ENCODE measurements at places on chromosomes 2 and 18.

DNA sequence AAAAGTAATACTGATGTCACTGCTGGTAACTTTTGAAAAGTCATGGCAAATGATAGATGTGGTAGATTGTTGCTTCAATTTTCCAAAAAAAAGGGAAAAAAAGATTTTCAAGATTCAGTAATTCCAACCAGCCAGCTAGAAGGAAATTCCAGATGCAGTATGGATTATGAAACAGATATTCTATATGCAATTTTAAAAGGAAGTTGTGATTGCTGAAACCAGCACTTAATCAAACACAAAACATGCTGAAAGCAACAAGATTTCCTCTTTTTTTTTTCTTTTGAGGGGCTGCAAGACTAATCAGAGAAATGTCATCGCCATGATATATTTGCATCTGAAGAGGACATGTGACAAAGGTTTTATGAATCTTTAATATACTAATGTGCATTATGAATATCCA lies 5.1 kb upstream of the HNMT start:
- no peak for DNase-seq

DNA sequence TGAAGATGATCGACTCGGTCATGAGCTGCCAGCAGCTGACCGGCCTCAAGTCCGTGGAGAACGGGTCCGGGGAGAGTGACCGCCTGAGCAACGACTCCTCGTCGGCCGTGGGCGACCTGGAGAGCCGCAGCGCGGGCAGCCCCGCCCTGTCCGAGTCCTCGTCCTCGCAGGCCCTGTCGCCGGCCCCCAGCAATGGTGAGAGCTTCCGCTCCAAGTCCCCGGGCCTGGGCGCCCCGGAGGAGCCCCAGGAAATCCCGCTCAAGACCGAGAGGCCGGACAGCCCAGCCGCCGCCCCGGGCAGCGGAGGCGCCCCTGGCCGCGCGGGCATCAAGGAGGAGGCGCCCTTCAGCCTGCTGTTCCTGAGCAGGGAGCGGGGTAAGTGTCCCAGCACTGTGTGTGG lies 14.9 kb downstream of the SALL3 start:
- no peak for DNase-seq

DNA sequence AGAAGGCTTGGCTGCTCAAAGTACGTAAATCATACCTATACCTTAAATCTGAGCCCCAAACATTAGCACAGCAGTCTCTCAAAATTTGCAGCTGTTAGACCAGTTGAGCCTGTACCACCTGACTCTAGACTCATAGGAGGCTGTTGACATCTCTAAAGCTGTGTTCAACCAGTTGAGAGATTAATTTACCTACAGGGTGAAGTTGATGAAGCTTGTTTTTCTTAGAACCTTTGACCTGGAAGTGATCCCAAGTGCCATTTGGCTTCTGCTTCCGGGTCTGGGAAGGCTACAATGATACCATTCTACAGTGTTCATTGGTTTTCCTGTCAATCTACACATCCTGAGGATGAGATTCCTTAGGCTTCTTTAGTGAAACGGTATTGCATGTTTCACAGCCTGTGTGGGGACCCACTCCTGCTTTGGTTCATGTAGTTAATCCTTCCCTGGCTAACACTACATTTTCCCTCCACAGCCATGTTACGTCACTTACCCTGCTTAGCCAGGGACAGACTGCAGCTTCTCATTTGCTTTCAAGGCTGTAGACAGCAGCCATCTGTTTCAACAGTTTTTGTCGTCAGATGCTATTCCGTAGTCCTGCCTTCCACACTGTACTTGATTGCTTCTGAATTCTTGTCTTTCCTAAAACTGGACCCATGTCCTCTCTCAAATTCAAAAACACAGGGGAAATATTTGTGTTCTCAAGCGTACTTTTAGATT lies 4.7 kb upstream of the IL1RL2 start:
- DNase-seq: no peak

DNA sequence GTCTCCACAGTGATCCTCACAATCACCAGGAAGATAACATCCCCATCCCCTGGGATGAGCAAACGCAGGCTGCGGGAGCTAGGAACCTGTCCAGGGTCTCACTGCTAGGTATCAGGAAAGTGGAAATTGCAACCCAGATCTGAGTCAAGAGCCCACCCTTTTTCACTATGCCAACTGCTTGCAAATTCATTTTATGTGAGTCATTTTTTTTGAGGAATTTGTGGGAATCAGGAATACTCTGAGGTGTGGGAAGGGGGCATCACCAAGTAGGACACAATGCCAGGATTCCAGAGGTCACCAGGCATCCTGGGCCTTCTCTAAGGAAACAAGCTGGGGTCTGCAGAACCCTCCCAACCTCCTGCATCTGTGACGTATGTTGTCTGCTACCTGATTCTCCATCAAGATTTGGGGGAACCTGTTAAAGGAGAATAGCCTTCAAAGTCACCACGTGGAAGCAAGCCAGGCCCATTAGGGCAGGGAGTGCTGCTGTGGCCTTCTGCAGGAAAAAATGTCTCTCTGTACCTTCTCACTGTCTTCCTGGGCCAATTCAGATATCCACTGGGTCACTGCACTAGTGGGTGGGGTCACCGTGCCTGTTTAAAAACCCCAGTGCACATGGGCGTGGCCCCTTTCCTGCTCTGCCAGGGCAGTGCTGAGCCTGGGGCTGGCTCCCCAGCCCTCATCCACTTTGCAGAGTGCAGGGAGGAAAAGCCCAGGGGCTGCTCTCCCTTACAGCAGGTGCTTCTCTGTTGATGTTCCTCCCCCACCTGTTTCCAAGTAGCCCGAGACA lies 50.2 kb downstream of the MCFD2 start:
- no peak for DNase-seq

- no peak for DNase-seq
Measured at GRCh38 chr2:26299471-26300101, 46.4 kb upstream of the SELENOI start.

- DNase-seq: no peak
Measured at GRCh38 chr2:178395941-178396570, 54.9 kb downstream of the PRKRA start.

DNA sequence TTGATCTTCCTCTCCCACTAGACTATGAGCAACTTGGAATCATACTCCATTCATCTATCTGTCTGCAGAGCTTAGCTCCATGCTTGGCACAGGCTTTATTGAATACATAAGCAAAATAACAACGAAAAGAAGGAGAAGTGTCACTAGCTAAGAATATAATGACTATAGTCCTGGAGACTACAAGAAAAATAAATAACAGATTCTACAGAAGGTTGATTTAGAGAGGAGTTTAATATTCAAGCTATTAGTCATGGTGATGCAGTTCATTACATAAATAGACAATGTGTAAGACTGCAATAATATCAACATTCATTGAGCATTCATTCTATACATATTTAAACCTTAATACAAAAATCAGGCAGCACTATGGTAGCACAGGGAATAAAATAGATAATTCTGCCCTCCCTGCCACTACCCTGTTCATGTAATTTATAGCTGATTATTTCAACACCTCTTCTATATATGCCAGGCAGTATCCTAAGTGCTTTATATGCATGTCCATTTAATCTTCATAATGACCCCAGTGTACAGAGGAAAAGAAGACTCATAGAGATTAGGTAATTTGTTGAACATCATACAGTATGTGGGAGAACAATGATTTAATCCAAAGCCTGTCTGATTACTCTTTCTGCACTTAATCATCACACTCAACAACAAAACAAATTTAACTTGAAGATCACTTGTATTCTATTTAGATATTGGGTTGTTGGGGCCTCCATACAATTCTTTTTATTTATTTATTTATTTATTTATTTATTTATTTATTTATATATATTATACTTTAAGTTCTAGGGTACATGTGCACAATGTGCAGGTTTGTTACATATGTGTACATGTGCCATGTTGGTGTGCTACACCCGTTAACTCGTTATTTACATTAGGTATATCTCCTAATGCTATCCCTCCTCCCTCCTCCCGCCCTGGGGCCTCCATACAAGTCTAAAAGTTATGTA lies 165.3 kb downstream of the RNF152 start:
- no peak for DNase-seq

DNA sequence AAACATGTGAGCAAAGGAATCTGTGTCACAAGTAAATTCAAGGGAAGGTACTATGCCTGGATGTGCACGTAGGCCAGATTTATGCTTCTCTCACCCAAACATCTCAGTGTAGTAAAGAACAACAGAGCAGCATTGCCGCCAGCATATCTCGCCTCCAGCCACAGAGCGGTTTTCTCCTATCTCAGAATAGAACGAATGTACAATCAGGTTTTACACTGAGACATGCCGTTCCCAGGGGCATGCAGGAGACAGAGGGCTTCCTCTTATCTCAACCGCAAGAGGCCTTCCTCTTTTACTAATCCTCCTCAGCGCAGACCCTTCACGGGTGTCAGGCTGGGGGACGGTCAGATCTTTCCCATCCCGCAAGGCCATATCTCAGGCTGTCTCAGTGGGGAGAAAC lies 175.3 kb downstream of the RPIA start:
- no peak for DNase-seq

- no peak for DNase-seq
Measured at GRCh38 chr2:165886487-165887146, 67.0 kb downstream of the TTC21B start.

GRCh38 chr2:7052404-7052803 lies 135.2 kb downstream of the RNF144A start:
- no peak for DNase-seq
